ENCODE measurements at places on chromosomes 5 and 9.

DNA sequence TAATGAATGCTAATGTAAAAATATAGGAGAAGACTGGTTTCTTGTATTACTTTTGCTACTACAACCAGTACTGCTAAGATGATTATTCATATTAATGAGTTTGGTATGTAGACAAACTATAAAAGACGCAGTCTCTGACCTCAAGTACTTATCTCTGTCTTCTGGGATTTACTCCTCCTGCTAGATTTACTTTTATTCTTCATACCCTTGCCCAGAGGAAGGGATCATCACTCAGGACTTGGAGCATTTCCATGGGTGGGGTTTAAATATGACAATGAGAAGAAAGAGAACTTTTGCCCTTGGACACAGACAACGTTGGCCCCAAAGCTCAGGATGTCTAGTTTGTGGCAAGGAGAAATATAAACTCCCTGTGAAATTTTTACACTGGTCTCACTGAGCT, 126.1 kb downstream of the BNC2 start:
- no peaks in the 10 kb centered on the region for H3K27me3 ChIP-seq
- no peak for DNase-seq
- H3K4me3 ChIP-seq: no peak overlapping the region
- H3K36me3 ChIP-seq: no peaks in the 10 kb centered on the region
- H3K4me1 ChIP-seq: no peaks in the 10 kb centered on the region

- no peaks in the 10 kb centered on the region for H3K36me3 ChIP-seq
- H3K27me3 ChIP-seq: no peaks in the 10 kb centered on the region
- no peaks in the 10 kb centered on the region for H3K4me1 ChIP-seq
- no peak overlapping the region for H3K27ac ChIP-seq
Observed at GRCh38 chr9:108546215-108546614, 309.6 kb downstream of the ACTL7B start.

DNA sequence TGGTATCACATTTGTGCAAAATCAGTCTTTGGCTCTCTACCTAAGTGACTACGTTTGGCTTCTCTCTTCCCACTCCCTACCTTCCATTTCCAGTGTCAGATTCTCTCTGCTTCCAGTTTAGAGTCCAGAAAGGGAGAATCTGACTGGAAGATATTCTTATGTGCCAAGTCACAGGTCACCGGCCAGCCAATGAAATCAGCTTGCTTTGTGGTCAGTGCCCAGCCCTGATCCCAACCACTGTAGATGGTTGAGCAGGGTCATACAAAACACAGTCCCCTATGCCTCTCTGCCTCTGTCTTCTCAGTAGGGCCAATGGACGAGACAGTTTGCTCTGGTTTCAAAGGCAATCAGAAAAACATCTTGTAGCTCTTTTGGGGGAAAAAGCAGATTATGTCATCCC, 15.6 kb upstream of the EPB41L4B start:
- H3K4me1 ChIP-seq: no peaks in the 10 kb centered on the region
- no peak for DNase-seq
- no peak overlapping the region for H3K27ac ChIP-seq
- no peak overlapping the region for H3K4me3 ChIP-seq

DNA sequence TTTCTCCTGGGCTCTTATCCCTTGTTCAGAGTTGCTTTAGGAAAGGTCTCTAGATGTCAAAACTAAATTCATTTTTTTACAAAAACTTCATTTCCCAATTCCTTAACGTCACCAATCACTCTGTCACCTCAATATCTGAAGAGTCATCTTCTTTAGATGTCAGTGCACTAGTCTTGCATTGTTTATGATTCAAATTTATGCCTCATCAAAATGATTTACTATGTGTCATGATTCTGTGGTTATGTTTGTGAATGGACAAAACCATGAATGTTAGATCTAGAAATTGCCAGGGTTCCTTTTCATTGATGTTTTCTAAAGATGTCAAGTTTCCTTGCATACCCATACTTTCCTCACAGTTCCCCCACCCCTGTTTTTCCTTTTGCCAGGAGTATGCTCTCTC, 21.5 kb downstream of the CWC27 start:
- no peak overlapping the region for H3K4me3 ChIP-seq
- peaks cover 5% of the 10 kb centered on the region for H3K36me3 ChIP-seq
- H3K27me3 ChIP-seq: no peaks in the 10 kb centered on the region
- H3K4me1 ChIP-seq: no peaks in the 10 kb centered on the region

- H3K27me3 ChIP-seq: no peaks in the 10 kb centered on the region
- no peak overlapping the region for H3K4me3 ChIP-seq
- no peaks in the 10 kb centered on the region for H3K36me3 ChIP-seq
- H3K27ac ChIP-seq: no peak overlapping the region
- DNase-seq: no peak
Observed at GRCh38 chr9:86563350-86563749, 209.1 kb upstream of the TUT7 start.

GRCh38 chr5:151602806-151603205, 11.7 kb upstream of the FAT2 start:
- no peaks in the 10 kb centered on the region for H3K4me1 ChIP-seq
- DNase-seq: no peak
- no peaks in the 10 kb centered on the region for H3K27me3 ChIP-seq
- no peaks in the 10 kb centered on the region for H3K36me3 ChIP-seq

DNA sequence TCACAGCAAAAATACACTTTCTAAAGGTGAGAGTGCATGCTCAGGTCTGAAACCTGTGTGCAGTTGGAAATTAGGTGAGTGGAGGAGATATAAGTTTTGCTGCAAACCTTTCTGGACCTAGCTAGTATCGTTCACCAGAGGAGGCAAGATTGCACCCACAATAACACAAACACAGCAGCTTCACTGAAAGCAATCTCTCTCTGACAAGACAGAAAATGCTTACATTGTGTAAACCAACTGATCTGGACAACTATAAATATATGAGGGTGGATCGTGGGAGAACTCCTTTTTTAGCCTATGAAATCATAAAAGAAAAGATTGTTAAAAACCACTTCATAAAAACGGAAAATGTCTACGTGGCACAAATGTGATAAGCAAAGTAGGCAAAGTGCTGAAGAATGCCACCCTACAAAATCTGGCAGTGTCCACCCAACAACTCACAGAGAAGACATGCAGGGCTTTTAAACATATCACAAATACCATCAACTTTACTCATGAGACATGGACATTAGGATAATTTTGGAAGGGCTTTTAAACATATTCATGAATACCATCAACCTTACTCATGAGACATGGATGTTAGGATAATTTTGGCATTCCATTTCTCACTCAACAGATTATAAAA, 134.3 kb downstream of the CDH18 start:
- no peak overlapping the region for H3K4me3 ChIP-seq
- H3K27me3 ChIP-seq: no peaks in the 10 kb centered on the region
- no peak for DNase-seq
- no peaks in the 10 kb centered on the region for H3K4me1 ChIP-seq
- no peaks in the 10 kb centered on the region for H3K36me3 ChIP-seq

DNA sequence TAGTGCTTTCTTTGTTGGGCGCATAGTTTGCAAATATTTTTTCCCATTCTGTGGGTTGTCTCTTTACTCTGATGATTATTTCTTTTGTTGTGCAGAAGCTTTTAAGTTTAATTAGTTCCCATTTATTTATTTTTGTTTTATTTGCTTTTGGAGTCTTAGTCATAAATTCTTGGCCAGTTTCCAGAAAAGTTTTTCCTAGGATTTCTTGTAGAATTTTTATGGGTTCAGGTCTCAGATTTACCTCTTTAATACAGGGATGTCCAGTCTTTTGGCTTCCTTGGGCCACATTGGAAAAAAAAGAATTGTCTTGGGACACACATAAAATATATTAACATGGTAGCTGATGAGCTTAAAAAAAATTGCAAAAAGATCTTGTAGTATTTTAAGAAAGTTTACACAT, 122.0 kb downstream of the WDR70 start:
- H3K27me3 ChIP-seq: no peaks in the 10 kb centered on the region
- H3K4me3 ChIP-seq: no peak overlapping the region

- no peak overlapping the region for H3K4me3 ChIP-seq
- DNase-seq: no peak
- no peaks in the 10 kb centered on the region for H3K27me3 ChIP-seq
- H3K27ac ChIP-seq: no peak overlapping the region
- H3K4me1 ChIP-seq: peaks cover 8% of the 10 kb centered on the region
Observed at GRCh38 chr9:109934136-109934856, 154.3 kb downstream of the PALM2AKAP2 start.

All from CD8-positive, alpha-beta memory T cell (primary cell).